Activated T-helper 1 cell treated with anti-CD3 and anti-CD28 coated beads, Interleukin-12 subunit alpha, Interleukin-12 subunit beta, Interleukin-2, Interleukin-4 antibody, amounts not matched to agents 30 ng/mL and 10 ng/mL and 1 ng/mL, durations not matched to agents 14 hours and 24 hours and 36 hours (primary cell): ENCODE measurements at places on chromosomes 3 and 15.

DNA sequence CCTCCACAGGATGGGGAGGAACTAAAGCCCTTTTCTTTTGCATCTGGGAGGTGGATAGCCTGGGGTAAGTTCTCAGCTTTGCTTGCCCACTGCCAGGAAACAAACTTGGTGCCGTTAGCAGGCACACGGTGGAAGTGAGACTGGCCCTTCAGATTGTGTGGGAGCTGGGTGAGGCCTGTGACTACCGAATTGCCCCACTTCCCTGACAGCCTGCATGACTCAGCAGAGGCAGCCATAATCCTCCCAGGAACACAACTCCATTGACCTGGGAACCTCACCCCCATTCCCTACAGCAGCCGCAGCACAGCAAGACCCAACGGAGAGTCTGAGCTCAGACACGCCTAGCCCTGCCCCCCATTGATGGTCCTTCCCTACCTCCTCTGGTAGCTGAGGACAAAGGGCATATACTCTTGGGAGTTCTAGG is 282.6 kb downstream of the KLF13 start:
- DNase-seq: no peak

DNA sequence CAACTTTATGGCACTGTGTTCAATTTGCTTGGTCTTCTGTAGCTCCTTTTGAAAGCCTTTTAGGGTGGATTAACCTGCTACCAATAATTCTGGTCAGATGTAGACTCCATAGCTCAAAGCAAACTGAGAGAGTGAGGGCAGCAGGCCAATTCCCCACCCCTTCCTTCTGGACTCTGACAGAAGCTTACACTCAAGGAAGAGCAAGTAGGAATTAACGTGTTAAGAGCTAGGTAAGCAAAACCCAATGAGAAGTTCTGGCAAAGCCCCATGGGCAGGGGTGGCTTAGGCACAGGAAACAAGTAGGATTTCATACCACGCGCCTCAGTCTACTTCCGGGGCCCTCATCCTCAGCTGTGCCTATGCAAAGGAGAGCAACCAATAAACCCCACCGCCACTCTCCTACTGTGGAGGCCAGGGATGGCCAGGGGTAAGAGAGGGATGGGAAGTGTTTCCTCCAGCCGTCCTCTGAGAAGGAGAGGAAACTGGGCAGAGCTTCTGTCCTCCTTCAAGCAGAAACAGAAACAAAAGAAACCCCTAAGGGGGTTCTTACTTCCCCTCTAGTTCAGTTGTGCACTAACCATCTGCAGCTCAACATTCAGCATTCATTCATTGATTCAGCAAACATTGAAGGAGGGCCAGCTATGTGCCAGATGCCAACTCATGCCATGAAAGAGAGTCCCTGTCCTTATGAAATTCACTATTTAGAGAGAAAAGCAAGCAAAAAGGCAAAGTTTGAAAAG is 12.6 kb downstream of the CCR5 start:
- no peak for DNase-seq

- no peak for DNase-seq
These were observed 16.9 kb upstream of the IGSF10 start for GRCh38 chr3:151477591-151478334.

DNA sequence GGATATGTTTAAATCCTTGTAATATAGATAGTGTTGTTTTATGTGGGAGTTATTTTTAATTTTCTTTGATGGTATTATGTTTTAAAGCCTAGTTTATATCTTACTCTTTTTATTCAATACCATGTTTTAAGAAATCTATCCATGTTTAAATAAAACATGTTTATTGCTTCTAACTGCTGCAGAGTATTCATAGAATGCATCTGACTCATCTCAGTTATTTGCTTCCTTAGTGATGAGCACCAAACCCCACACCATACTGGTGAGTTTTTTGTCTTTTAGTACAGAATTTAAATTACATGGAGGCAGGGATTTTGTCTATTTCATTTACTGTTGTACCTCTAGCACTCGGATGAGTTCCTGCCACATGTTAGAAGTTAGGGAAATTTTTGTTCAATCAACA is 209.2 kb downstream of the NSUN3 start:
- no peak for DNase-seq

DNA sequence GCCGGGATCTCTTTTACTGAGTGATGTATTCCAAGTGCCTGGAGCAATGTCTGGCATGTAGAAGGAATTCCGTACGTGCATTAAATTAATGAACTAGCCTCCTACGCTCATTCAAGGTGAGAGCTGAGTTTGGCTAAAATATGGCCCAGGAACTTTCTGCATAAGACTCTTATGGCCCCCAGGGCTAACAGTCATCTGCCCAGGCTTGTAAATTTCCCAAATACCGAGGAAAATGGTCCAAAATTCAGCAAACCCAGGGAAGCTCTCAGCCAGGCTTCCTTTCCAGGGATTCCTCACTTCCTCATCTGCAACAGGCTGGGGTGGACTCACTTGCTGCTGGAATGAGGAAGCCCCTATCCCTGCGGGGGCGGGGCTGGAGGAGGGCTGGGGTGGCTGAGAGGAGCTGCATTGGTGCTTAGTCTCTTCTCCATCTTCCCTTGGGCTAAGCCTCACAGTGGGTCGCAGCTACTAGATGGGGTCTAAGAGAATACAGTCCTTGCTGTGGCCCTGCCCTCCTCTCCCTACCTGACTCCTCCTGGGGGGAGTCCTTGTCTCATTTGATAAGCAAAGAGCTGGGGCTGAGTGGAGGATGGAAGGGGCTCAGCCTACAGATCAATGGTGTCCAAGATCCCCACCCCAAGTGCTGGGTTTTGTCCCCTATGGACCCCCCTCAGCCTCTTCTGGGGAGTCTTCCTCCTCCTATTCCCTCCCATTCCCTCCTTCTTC is 28.5 kb upstream of the APOD start:
- no peak for DNase-seq
